Hematopoietic multipotent progenitor cell (in vitro differentiated cells): ENCODE measurements at places on chromosomes 1 and 21. TPM values are rescaled to one million over a fixed set of nuclear protein-coding genes. Genes with fewer than 3 reads are reported as not detected.

- no peak for DNase-seq
Observed at GRCh38 chr1:80113168-80114038, 1106.9 kb upstream of the ADGRL4 start.

- DNase-seq, result no peak
Observed at GRCh38 chr1:221998186-221998612, 256.3 kb upstream of the DUSP10 start.

GRCh38 chr21:21000591-21001175 lies 2.5 kb downstream of the NCAM2 start:
- DNase-seq, result no peak

GRCh38 chr1:3221112-3222041 lies 152.4 kb downstream of the PRDM16 start:
- no peak for DNase-seq

DNA sequence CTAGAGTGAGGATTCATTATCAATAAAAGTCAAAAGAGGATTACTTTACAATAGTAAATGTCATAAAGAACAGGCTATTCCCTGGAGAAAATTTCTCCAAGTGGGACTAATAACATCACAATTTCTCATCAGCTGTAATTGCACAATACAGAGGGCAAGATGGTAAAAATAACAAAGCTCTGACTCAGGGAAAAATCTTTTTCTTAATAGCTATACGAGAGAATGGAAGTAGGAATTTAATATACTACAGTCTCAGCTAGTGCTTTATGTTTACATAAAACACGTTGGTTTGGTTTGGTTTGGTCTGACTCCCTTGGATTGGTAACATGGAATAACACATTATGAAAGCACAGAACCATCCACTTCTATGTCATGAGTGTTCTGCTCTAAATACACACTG lies 397.6 kb downstream of the LRRIQ3 start:
- DNase-seq, result no peak

GRCh38 chr1:78688697-78689096 lies 39.1 kb downstream of the IFI44 start:
- no peak for DNase-seq

DNA sequence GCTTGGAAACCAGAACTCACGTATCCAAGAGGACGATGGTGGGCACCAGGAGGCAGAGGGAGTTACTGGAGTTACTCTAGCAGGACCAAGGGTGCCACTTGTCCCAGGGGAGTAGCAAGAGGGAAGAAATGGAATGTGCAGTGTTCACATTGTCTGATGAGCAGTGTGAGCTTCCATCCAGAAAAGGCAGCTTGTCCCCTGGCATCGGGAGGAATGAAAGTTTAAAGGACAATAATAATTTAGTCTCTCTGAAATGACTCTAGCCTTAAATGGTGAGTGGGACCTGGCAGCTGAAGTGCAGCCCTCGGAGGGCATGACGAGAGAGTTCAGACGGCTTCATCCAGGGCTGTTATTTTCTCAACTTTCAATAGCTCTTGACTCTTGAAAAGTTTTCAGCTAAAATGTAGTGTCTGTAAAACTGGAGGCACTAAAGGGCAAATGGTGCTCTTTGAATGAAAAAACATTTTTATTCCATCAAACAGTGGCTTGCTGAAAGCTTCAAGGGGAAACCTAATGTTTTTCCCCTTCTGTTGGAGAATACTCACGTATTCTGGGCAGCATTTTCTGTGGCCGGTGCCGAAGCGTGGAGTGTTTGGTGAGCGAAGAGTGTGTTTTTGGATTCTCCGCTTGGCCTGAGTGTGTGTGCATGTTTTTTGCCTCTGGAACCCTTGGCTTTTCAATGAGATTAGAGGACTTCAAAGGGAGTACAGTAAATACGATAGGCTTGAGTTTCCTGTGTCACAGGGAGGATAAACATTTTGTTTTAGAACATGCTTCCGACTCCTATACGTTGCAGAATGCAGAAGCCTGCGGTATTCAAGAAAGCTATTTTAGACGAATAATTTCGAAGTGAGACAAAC lies 157.3 kb downstream of the GALNT2 start:
- DNase-seq, result no peak

DNA sequence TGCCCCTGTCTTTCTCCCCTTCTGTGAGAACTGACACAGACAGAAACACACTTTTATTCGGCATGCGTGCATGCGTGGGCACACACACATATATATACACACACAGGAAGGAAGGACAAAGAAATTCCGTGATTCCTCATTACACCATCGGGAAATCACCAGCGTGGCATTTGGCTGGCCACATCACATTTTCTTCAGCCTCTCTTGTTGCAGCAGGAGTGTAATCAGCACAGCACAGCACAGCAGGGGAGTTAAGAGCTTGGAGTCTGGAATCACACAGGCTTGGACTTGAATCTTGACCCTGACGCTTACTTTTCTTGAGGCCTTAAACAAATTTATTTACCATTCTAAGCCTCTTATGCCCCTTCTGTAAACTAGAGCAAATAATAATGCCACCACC lies 45.3 kb upstream of the EPHA8 start:
- DNase-seq, result no peak

OR6N1 gene
- not detected for total RNA-seq

FMO2 gene
- total RNA-seq, result not detected

RBM11 gene
- 4.3 TPM for total RNA-seq

IGSF9 gene
- 0.54 TPM for total RNA-seq

LEFTY1 gene
- total RNA-seq, result under 0.01 TPM

OR2T33 gene
- total RNA-seq, result 7.0 TPM

MACO1 gene
- 10.8 TPM for total RNA-seq
